ENCODE measurements at places on chromosomes 7 and 10.

GRCh38 chr7:20459419-20459818, 128.7 kb downstream of the ITGB8 start:
- DNase-seq, result no peak

GRCh38 chr7:37174460-37174859, 274.2 kb downstream of the ELMO1 start:
- DNase-seq, result no peak

GRCh38 chr10:30383356-30383755, 34.3 kb upstream of the MTPAP start:
- no peak for DNase-seq

DNA sequence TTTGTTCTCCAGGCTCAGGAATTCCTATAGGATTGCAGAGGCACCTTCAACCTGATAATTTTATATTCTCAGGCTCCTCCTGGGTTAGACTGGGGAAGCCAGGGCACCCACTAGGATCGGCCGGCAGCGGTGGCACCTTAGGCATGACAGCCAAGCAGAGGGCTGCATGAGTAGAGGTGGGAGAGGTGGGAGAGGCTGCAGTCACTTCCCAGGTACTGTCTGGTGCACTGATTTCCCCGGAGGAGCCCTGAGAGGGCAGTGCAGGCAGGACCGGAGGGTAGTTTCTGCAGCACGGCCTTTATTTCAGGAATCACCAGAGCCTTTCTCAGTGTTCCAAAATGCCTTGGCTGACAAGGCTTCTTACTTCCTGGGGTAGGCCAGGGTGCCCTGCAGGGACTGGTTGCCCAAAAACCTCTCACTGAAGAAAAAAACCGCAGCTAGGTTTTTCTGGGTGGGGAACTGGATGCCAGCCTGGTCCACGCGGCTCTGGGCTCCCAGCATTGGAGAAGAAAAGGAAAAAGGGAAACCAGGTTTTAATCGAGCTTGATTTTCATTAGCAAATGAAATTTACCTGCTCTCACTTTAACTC, 3.6 kb upstream of the HOXA13 start:
- DNase-seq, result no peak

GRCh38 chr10:72610466-72610865, 15.4 kb downstream of the MICU1 start:
- no peak for DNase-seq

Data from activated CD4-positive, alpha-beta T cell treated with anti-CD3 and anti-CD28 coated beads, Interleukin-2, amount 50 U/mL, for 16 hours (primary cell).